IMR-90 (cell line): ENCODE measurements at places on chromosomes 11 and 22.
A peak's percentile ranks its signal among the peaks of the same experiment; 100 is the strongest.

- no peak for DNase-seq
These were observed 580 bp downstream of the DTX4 start for GRCh38 chr11:59172345-59173079.

- DNase-seq = no peak
These were observed 2.9 kb upstream of the TBX10 start for GRCh38 chr11:67642173-67643120.

DNA sequence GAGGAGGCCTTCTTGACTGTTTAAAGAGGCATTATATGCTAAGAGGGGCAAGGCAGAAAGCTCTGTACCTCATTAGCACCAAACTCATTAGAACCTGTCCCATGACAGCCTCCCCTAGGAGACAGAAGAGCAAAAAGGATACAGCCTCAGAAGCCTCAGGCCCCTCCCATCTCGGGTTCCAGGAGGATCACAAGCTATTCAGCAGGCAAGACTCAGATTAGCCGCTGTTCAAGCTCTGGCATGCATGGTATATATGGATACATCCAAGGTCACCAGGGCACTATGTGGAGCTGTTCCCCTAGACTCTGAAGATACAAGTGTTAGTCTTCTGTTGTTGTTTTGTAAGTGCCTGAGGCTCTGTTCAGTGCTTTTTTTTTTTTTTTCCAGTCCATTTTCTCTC, 32.1 kb downstream of the ATXN10 start:
- DNase-seq = no peak

DNA sequence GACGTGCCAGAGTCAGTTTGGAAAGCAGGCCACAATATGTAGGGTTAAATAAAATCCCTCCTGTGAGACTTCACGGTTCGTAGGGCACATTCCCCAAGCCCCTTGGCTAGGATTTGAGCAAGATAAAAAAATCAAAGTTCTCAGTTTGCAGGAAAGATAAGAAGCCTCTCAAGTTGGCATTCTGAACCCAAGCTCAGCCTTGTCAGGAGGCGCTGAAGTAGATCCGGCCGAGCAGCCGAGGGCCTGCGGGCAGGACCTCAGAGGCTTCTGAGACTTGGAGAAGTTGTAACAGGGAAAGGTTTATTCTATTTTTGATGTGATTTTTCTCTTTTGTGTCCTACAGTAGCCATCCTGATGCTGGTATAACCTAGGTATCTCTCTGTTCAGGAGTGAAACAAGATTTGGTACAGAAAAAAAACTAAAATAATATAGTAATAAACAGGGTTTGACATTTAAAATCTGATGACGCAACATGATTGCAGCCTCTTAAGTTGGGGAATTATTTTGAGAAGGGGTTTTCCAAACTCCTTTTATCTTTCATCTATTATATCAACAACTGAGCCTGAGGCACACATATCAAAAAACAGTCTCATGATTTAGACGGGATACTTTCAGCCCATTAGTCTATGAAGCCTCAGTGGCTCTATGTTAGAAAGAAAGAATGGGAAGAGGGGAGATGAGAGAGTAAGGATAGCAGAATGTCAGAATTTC, 10.1 kb downstream of the PATE2 start:
- no peak for DNase-seq

GRCh38 chr22:33002035-33002434, 56.1 kb downstream of the SYN3 start:
- no peak for DNase-seq

- DNase-seq = peak; percentile 27
These were observed 61.3 kb downstream of the TRIM44 start for GRCh38 chr11:35723913-35724312.

DNA sequence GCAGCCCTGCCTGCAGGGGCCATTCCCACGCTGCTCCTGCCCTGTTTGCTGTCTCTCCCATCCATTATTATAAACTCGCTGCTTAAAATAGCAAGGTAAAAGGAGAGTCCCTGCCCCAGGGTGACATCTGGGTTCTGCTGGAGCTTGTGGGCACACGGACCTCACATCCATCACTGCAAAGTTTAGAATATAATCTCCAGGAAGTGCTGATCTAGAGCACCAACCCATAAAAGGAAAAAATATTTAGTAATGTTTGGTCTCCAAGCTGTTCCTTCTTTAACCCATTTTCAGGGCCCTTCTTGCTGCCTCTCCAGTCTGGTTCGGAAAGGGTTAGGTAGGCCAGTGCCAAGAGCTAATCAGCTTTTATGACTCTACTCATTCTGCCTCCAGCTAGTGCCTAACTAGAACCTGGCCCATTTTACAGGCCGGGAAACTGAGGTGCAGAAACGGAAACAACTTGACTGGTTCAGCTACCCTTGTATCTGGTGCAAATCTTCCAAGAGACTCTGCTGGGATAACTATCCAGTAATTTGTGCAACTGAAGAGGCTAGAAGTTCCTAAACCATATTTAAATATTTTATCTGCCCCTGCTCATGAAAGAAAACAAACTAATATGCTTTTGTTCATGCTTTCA, 37.5 kb downstream of the IRAG1 start:
- DNase-seq = no peak

- no peak for DNase-seq
These were observed 20.1 kb upstream of the CUL5 start for GRCh38 chr11:107988397-107989158.

GRCh38 chr11:69674886-69675714, at the start of gene LTO1:
Gene LTO1, minus strand, starts transcription at chr11:69675353. Its CDS starts 114 bp downstream, at chr11:69675239.
- peak; percentile 94 for DNase-seq

DNA sequence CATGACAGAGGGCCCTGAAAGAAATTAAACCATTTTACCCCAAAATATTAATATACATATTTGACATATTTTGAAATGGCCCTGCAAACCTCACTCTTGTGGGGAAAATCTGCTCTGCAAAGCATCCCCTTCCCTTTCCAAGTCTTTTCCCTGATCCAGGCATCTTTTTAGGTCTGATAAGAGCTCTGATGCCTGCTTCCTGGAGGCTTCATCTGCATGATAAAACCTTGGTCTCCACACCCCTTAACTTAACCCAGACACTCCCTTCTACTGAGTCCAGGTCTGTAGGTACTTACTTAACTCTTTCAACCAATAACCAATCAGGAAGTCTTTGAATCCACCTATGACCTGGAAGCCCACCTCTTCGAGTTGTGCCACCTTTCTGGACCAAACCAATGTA, 1.8 kb upstream of the LGALS12 start:
- DNase-seq = no peak

DNA sequence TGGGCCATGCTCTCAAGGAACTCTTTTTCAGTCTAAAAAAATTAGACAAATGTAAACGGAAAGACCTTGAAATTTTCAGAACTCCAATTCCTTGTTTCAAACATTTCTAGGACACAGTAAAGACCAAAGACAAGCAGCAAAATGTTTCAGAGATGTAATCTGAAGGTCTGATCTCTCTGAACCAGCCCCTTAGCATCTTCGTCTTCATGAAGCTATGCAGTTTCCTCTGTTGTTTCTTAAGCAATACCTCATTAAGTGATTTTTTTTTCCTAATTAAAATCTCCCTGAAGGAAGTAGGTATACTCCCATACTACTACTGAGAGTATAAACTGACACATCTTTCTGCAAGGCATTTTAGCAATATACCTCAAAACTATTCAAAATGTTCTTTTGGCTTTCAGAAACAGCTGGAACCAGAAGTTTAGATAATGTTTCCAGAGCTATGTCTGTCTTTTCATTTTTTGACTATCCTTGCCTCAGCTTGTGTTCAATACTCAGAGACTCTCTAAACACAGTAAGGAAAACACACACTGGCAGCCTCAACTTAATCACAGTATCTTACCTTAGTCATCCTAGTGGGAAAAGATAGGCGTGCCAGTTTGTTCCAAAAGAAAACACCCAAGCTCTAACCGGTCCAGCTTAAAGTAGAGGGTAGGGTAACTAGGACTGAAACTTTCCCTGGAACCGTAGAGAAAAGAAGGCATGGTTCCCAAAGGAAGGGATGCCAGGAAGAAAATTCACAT, 25.1 kb downstream of the SBF2 start:
- DNase-seq = peak; percentile 53

DNA sequence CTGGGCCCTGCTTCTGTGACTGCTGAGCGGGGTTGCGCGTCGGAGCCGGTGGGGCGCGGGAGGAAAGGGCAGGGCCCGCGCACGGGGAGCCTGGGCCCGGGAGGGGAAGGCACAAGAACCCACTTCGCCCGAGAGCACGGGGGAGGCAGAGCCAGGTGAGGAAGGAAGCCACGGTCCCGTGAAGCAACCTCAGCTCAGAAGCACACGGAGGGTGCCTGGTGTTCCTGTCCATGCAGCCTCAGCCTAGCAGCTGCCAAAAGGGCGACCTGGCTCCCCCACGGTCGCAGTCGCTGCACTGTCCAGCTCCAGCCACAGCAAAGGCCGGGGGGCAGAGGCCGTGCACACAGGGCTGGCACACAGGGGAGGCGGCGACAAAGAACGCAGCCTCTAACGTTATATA, 9.3 kb upstream of the CDC42BPG start:
- no peak for DNase-seq

GRCh38 chr11:12403997-12404350, 26.6 kb downstream of the PARVA start:
- DNase-seq = no peak

- no peak for DNase-seq
These were observed at the start of gene C11orf16 for GRCh38 chr11:8932564-8933180. Gene C11orf16, minus strand, starts transcription at chr11:8932947. Its CDS starts 639 bp downstream, at chr11:8932308.

DNA sequence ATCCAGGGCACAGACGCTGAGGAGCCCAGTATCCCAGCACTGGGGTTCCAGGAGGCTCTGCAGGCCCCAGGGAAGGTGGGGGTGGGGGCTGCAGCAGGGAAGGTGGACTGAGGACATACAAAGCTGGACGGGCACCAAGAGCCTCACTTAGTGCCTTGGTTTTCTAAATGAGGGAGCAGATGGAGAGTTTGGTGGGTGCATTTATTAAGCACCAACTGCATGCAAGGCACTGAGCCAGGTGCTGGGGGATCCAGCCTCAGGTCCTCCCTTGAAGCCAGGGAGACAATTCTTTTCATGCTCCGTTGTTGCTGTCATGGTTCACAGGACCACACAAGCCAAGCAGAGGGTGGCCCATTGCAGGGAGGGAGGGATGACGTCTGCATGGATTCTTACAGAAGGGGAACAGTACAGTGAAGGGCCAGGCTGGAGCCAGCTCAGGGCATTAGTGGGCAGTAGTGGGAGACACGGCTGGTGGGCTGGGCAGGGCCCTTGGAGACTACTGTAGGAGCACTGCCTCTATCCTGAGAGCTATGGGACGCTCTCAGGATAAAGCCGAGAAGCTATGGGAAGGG, 65.0 kb downstream of the MACROD1 start:
- DNase-seq = no peak

DNA sequence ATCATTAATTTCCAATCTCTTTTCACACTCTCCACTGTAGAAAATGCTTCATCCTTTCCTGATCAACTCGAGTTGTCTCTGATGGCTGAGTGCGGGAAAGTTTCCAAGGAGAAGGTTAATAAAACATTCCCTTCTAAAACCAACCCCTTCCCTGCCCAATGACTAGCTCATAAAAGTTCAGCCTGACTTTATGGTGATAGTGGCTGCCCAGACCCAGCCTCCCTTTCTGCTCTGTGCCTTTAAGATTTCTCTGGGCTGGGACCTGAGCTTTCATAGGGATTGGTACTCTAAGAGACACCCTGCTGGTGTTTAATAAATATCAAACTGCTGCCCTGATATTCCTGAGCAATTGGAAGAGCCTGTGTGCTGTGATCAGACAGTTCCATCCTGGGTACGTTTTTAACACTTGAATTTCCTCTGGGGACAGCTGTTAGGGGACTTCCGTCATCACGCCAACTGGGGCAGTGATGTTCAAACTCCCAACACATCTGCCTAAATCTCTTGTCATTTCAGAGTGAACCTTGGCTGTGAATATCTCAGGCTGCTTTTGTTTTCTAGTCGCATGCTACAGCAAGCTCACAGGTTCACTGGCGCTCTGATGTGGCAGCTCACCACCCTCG, 195.0 kb upstream of the KIRREL3 start:
- DNase-seq = no peak

DNA sequence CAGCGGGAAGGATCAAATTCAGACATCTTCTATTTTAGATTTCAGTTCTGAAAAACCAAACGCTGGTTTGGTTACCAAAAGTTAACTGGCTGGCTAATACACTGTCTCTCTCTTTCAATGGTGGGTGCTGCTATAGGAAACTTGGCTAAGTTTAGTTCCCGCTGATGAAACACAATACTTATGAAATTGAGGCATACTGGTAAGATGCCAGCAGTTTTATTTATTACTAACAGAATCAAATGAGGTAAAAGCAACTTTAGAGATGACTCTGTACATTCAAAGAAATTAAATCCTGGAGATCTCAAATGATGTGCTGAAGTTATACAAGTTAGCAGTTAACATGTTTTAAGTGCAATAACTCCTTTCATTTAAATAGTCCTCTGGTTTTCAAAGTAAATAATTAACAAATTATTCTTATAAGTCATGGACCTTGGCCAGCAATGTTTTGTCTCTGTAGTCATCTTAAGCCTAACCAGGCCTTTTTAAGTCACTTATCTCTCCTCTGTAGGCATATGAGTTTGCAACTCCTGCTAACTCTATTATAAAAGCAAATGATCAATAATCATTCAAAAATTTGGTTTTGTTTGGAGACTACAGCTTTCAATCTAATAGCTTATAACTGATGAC, 54.8 kb downstream of the PAK1 start:
- DNase-seq = no peak

- no peak for DNase-seq
These were observed 10.5 kb upstream of the ZFTA start for GRCh38 chr11:63779039-63779438.

GRCh38 chr11:74744277-74744676, 4.4 kb upstream of the RNF169 start:
- DNase-seq = peak; percentile 37

- DNase-seq = no peak
These were observed 2.6 kb upstream of the SMDT1 start for GRCh38 chr22:42076764-42077485.

DNA sequence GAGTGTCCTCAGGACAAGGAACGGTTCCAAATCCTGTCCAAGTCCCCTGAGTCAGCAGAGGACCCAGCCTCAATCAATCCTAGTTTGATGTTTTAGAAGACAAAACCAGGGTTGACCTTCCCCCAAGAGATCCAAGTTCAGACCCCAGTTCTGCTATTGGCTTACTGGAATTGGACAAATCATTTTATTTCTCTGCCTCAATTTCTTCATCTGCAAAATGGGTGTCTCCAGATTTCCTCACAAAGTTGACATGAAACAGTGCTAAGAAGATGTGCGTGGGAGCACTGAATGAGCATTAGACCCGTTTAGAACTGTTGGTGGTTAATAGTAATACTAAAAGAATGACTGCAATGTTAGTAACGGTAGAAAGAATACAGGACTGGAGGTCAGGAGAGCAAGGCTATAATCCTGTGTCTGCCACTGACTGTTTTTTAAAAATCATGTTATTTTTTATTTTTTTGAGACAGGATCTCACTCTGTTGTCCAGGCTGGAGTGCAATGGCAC, 32.8 kb upstream of the SCUBE1 start:
- DNase-seq = peak; percentile 43

- DNase-seq = peak; percentile 98
These were observed 4.0 kb downstream of the MICAL2 start for GRCh38 chr11:12114193-12115033.

GRCh38 chr22:30195245-30196140, 51.1 kb downstream of the LIF start:
- DNase-seq = peak; percentile 64

- DNase-seq = no peak
These were observed 29.7 kb downstream of the FADS3 start for GRCh38 chr11:61861634-61862033.

GRCh38 chr11:46521961-46522681, 71.7 kb downstream of the AMBRA1 start:
- peak; percentile 79 for DNase-seq

- peak; percentile 20 for DNase-seq
These were observed 492.6 kb downstream of the CNTN5 start for GRCh38 chr11:99513368-99513767.

GRCh38 chr11:20192151-20192550, 31.9 kb upstream of the DBX1 start:
- no peak for DNase-seq

- DNase-seq = peak; percentile 82
These were observed 66.3 kb downstream of the C11orf91 start for GRCh38 chr11:33634291-33634834.
